ENCODE measurements at places on chromosomes 3 and 15. TPM values are rescaled to one million over a fixed set of nuclear protein-coding genes. Genes with fewer than 3 reads are reported as not detected.

Gene TASOR
- polyA plus RNA-seq: 108 TPM

- no peak for DNase-seq
Observed at GRCh38 chr15:98713585-98714001, 65.3 kb downstream of the IGF1R start.

GRCh38 chr15:83087576-83087975 lies 19.9 kb upstream of the TM6SF1 start:
- DNase-seq: no peak

Gene CFAP100
- polyA plus RNA-seq: 1.7 TPM

Gene LRRC34
- 18.1 TPM for polyA plus RNA-seq

All from left kidney (tissue), 8 donors.